ENCODE measurements at places on chromosomes 3 and 15. TPM values are rescaled to one million over a fixed set of nuclear protein-coding genes. Genes with fewer than 3 reads are reported as not detected.

GRCh38 chr15:81887912-81888311 is 157.9 kb downstream of the MEX3B start:
- no peak for DNase-seq

GRCh38 chr3:173030273-173030672 is 110.8 kb downstream of the SPATA16 start:
- no peak for DNase-seq

DNA sequence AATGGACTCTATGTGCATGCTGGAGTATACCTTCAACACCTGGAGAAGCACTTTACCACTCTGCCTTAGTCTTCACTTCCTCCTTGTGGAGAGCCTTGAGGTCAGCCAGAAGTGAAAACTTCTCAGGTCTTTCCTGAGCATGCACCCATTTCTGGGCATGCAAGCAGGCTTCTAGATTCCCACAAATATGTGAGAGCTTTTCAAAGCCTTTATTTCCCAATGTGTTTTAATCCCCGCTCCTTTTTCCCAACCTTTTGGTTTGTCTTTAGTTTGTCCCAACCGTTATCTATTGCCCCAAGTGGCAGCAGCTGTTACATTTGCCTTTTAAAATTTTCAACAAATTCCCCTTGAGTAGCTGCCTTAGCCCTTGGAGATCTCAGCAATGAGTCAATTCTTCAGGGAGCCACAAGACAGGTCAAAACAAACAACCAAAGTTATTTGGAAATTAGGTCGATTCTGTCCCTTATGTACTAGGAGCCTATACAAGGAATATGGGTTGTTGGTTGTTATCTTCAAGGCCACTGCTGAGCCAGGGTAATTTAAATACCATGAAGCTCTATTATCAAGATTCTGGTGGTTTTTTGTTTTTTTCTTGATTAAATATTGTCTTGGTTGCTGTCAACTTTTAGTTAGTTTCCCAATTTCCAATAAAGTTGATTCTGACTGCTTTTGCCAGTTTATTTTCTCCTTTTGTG is 44.4 kb downstream of the LSM3 start:
- DNase-seq = no peak

GRCh38 chr3:29649815-29650547 is 369.1 kb downstream of the RBMS3 start:
- no peak for DNase-seq

- DNase-seq = no peak
Observed at GRCh38 chr3:15653321-15653720, 51.8 kb downstream of the BTD start.

GRCh38 chr3:65619451-65619881 is 419.3 kb downstream of the MAGI1 start:
- no peak for DNase-seq

GRCh38 chr15:61064651-61065050 is 164.5 kb downstream of the RORA start:
- no peak for DNase-seq

DNA sequence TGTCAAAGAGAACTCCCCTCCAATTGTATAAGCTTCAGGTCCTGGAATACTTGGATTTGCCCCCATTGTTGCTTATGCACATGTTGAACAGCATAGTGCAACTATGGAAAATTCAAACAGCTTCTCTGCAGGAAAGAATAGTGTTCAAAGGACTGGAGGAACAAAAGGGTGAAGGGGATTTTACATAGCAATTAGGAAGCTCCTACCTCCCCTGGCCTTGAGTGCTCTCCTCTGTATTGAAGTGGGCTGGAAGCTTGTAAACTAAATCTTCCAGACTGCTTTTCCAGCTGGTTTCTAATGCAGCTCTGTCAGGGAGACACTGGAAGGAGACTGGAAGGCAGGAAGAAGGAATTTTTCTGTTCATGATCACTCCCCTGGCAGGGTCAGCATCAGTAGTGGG is 7.2 kb upstream of the ELP6 start:
- DNase-seq = no peak

ACTC1 gene
- polyA plus RNA-seq = not detected

NME9 gene
- polyA plus RNA-seq = not detected

PP2D1 gene
- not detected for polyA plus RNA-seq

WWTR1 gene
- 93.4 TPM for polyA plus RNA-seq

SLC24A5 gene
- not detected for polyA plus RNA-seq

FBXW12 gene
- not detected for polyA plus RNA-seq

ALDH1L1 gene
- polyA plus RNA-seq = 0.35 TPM

GOLGA6L7 gene
- not detected for polyA plus RNA-seq

TRPM1 gene
- 0.18 TPM for polyA plus RNA-seq

KNSTRN gene
- polyA plus RNA-seq = 42.8 TPM
